Lower lobe of right lung (tissue), 2 donors: ENCODE measurements at places on chromosomes 2 and 18. TPM values are rescaled to one million over a fixed set of nuclear protein-coding genes. Genes with fewer than 3 reads are reported as not detected.

The RALB gene
- 65.8 TPM for total RNA-seq

- H3K27me3 ChIP-seq = no peaks in the 10 kb centered on the region
- no peaks in the 10 kb centered on the region for H3K36me3 ChIP-seq
- no peak for DNase-seq
- H3K27ac ChIP-seq = no peak overlapping the region
Observed at GRCh38 chr18:41128126-41128525, 826.9 kb upstream of the PIK3C3 start.

The ST6GAL2 gene
- 0.92 TPM for total RNA-seq

DNA sequence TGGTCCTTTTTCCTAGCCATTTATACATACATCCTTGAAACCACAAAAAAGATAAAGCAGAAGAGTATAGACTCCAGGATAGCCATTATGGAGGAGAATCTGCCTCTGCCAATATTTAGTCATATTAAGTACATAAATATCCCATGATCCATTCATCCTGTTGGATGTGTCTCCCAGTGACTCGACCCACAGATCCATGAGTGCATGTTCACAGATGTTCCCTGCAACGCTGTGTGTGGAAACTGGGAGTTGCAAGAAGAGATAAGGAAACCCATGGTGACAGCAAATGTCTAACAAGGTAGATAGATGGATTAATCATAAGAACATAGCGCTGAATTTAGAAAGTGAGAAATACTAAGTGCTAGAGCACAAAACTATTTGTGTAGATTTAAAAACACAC lies 34.5 kb downstream of the STK39 start:
- no peaks in the 10 kb centered on the region for H3K27me3 ChIP-seq
- H3K27ac ChIP-seq = no peak overlapping the region

- H3K27ac ChIP-seq = no peak overlapping the region
- H3K4me3 ChIP-seq = no peak overlapping the region
- H3K27me3 ChIP-seq = no peaks in the 10 kb centered on the region
- no peaks in the 10 kb centered on the region for H3K4me1 ChIP-seq
- no peaks in the 10 kb centered on the region for H3K36me3 ChIP-seq
- DNase-seq = no peak
Observed at GRCh38 chr2:58553937-58554336, 312.8 kb upstream of the FANCL start.
